Activated T-cell treated with anti-CD3 and anti-CD28 coated beads, Interleukin-2, amount 50 U/mL, for 48 hours (primary cell): ENCODE measurements at places on chromosomes 1 and 21.
A peak's percentile ranks its signal among the peaks of the same experiment; 100 is the strongest.

DNA sequence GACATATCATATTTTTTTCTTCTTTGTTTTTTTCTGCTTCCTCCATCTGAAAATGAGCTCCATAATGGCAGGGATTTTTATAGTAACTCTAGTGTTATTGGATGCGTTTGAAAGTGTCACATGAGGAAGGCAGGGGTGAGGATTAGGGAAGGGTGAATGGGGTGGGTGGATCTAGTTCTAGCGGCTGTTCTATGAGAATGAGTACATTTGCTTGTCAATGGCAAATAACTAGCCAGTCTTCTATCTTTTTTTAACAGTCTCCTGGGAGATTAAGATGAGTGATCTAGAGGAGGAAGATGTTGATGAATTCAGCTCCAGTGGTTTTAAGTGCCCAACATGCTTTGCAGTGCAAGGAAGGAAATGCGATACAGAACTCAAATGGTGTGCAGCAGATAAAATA lies 5.8 kb downstream of the OR14I1 start:
- no peak for DNase-seq

GRCh38 chr1:174686213-174686612 lies 238.4 kb downstream of the GPR52 start:
- DNase-seq, result no peak

GRCh38 chr1:114524944-114525343 lies 13.9 kb upstream of the TRIM33 start:
- no peak for DNase-seq

- DNase-seq, result no peak
These were observed 378.0 kb upstream of the VAMP3 start for GRCh38 chr1:7393136-7393535.

DNA sequence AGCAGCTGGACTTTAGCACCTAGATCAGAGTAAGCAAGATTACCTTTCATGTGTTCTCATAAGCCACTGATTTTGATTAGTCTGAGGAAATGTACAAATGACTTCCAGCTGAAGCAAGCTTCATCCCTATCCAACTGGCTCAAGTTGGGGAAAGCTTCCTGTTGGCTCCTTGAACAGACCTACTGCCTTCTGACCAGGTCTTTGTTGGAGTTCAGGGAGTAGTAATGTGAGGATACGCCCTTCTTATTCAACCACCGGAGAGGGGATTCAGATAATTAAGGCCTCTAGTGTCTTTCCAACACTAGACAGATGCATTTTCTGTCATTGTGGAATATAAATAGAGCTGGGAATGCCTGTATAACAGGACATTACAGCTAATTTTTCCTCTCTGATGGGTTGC lies 268.9 kb downstream of the TGFB2 start:
- DNase-seq, result no peak

- peak; percentile 82 for DNase-seq
These were observed at the start of gene SLC45A1 for GRCh38 chr1:8317647-8318381. SLC45A1 (plus strand) TSS chr1:8318114; CDS start chr1:8324330, 6,216 bp downstream.

DNA sequence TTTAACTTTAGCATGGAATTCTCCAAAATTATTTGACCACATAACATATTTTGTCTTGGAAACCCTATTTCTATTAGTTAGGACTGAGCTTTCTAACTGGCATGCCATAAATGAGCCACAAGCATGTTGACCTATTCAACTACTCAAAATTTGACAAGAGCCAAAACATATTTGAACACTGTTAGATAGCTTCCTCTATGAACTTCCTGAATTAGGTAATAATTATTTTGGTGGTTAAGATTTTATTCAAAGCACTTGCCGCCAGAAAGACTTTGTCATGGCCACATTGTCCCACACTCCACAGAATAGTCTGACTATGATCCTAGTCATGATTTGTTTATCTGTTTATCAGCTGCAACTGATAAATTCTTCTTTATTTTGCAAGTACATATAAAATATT lies 23.1 kb upstream of the CTPS1 start:
- no peak for DNase-seq

DNA sequence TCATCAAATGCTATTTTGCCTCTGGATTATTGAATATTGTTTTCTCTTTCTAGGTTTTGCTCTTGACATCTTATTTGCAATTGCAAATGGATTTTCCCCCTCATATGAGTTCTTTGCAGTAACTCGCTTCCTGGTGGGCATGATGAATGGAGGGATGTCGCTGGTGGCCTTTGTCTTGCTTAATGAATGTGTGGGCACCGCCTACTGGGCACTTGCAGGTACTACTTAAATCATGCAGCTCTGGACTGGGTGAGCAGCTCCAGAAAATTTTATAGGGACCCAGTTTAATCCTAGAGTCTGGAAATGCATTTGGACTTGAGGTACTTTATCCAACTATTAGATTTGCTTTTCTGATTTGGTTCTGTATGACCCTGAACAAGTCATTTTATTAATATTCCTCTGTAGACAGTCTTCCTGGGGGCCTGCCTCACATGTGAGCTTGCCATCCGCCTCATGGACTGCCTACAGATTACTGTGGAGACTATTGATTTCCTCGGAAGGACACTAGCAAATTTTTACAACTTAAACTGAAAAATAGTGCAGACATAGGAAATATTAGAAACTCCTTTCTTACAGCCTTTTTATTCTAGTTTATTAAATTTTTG lies 44.5 kb downstream of the SLC22A15 start:
- peak; percentile 62 for DNase-seq

DNA sequence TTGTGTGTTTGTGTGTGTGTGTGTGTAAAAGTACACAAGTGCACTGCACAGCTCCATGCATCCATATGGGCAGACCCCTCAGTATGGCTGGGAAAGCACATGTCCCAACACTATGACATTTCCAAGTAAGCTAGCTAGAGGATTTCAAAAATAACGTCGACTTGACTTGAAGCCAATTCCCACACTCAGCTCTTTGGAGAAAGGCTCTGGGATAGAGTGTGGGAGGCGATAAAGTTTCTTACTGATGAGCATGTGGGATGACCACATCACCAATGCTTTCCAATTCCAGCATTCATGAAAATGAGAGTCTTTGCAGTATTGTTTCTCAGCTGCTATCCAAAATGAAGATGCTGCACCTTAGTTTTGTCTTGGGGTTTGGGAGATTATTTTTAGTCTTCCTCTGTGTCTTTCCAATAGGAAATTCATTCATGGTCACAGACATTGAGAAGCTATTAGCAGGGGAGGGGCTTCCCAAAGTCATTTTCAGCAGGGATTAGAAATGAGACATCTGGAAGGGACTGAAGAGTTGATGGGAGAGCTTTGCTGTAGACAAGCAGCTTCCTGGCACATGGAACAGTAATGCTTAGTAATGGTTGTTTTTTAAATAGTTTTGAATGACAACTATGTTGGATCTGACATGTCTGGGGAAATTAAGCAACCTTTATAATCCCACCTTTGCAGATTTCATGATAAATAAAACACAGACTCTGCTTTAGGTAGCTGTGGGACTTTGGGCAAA lies 143.5 kb downstream of the ASTN1 start:
- DNase-seq, result no peak

DNA sequence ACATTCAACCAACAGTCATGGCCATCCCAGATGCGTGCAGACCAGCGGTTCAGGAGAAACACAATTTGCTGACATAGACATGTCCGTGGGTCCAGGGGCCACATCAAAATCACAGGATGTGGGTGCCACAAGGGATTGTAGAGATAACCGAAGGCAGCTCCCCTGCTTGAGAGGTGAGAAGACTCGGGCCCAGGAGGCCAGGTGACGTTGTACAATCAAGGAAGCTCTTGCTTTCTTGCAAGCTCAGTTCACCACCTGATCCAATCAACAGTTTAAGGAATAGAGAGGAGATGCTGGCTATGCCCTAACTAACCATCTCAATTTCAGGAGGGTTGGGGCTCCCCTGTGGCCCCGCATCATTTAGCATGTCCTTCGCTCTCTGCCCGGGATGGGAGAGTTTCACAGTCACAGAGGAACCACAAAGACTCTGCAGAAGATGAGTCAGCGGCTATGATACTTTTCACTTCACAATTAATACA lies 19.5 kb downstream of the UBASH3A start:
- DNase-seq, result peak; percentile 74

GRCh38 chr1:236064674-236065508 lies at the start of gene NID1:
NID1 (minus strand) TSS chr1:236065090; CDS start chr1:236065079, 11 bp downstream.
- DNase-seq, result peak; percentile 49
